ENCODE measurements at places on chromosomes 3 and 15. TPM values are rescaled to one million over a fixed set of nuclear protein-coding genes. Genes with fewer than 3 reads are reported as not detected.

DNA sequence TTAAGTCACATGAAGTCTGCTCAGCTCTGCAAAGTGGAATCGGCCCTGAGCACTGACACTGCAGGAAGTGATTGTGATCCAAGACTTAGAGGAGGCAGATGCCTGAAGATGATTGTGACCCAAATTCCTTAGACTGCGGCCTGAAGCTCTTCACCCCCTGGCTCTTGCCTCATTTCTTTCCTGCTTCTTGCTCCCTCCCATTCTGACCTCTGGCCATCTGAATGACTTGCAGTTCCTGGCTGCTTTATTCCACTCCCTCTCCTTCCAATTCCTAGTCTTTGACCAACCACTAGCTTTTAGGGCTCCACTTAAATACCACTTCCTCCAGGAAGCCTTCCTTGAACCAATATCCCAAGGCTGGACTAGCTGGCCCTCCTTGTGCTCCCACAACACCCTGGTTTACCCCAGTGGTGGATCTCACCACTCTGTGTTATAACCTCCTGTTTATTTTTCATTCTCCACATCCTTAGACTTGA lies 9.9 kb upstream of the EPB42 start:
- H3K4me3 ChIP-seq = no peak overlapping the region
- DNase-seq = no peak
- H3K4me1 ChIP-seq = peaks cover 4% of the 10 kb centered on the region
- H3K36me3 ChIP-seq = no peaks in the 10 kb centered on the region
- no peak overlapping the region for H3K27ac ChIP-seq
- no peaks in the 10 kb centered on the region for H3K27me3 ChIP-seq

DNA sequence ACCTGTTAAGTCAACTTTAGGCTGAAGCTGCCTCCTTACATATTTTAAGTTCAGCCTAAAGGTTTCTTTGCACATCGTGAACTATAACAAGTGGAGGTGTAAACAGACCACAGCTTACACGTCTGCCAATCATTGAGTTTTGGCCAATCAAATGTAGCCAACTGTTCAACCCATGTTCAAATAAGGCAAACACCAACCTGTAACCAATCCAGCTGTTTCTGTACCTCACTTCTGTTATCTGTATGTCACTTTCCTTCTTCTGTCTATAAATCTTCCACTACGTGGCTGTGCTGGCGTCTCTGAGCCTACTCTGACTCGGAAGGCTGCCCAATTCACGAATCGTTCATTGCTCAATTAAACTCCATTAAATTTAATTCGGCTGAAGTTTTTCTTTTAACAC lies 356.0 kb downstream of the TBC1D5 start:
- no peaks in the 10 kb centered on the region for H3K4me1 ChIP-seq
- H3K4me3 ChIP-seq = no peak overlapping the region
- H3K27me3 ChIP-seq = no peaks in the 10 kb centered on the region
- DNase-seq = no peak
- H3K27ac ChIP-seq = no peak overlapping the region

Gene PLA2G4B
- 12.8 TPM for total RNA-seq

DNA sequence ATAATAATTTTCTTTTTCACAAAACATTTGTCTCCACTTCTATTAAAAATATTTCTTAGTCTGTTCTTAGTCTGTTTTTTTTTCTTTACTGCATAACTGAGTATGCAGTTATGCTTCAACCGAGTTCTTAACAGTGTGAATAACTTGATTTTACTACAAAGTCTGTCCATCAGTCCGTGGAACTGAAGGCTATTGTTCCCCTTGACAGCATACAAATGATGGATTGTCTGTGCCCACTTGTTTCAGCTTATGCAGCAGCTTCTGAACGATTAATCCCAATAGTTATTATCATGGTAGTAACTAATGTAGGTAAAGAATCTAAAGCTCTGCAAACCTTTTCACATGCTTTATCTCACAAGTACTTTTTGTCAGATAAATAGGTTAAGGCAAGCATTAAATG lies 150.7 kb downstream of the SSR3 start:
- H3K36me3 ChIP-seq = no peaks in the 10 kb centered on the region
- H3K4me1 ChIP-seq = no peaks in the 10 kb centered on the region
- no peak for DNase-seq

- H3K36me3 ChIP-seq = no peaks in the 10 kb centered on the region
- no peaks in the 10 kb centered on the region for H3K27me3 ChIP-seq
- H3K4me1 ChIP-seq = peaks cover 8% of the 10 kb centered on the region
Measured at GRCh38 chr3:136819392-136819730, 435 bp downstream of the SLC35G2 start.

- H3K4me1 ChIP-seq = peaks cover 1% of the 10 kb centered on the region
- H3K4me3 ChIP-seq = no peak overlapping the region
- H3K27ac ChIP-seq = no peak overlapping the region
- peak; percentile 41 for DNase-seq
Measured at GRCh38 chr3:169150343-169150742, 513.2 kb downstream of the MECOM start.

Gene SRGAP3
- 13.1 TPM for total RNA-seq
